ENCODE measurements at places on chromosomes 12 and 14.
A peak's percentile ranks its signal among the peaks of the same experiment; 100 is the strongest.

- DNase-seq, result no peak
These were observed 287.3 kb downstream of the NAV3 start for GRCh38 chr12:78118036-78118435.

DNA sequence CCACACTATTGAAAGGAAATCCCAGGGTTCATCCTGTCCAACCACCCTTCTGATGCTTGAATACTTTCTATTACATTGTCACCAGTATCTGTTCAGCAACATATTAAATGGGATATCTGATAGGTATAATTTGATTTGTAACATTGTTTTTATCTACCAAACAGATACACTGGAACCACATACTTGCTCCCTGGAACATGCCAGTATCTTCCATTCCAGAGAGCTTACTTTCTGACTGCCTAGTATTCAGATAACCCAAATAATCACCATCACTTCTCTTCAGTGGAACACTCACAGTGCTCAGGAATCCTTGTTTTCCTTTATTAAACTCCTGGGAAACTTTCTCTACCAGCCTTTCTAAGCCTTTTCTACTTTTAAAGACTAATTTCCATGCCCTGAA, 19.3 kb downstream of the LRP6 start:
- no peak for DNase-seq

DNA sequence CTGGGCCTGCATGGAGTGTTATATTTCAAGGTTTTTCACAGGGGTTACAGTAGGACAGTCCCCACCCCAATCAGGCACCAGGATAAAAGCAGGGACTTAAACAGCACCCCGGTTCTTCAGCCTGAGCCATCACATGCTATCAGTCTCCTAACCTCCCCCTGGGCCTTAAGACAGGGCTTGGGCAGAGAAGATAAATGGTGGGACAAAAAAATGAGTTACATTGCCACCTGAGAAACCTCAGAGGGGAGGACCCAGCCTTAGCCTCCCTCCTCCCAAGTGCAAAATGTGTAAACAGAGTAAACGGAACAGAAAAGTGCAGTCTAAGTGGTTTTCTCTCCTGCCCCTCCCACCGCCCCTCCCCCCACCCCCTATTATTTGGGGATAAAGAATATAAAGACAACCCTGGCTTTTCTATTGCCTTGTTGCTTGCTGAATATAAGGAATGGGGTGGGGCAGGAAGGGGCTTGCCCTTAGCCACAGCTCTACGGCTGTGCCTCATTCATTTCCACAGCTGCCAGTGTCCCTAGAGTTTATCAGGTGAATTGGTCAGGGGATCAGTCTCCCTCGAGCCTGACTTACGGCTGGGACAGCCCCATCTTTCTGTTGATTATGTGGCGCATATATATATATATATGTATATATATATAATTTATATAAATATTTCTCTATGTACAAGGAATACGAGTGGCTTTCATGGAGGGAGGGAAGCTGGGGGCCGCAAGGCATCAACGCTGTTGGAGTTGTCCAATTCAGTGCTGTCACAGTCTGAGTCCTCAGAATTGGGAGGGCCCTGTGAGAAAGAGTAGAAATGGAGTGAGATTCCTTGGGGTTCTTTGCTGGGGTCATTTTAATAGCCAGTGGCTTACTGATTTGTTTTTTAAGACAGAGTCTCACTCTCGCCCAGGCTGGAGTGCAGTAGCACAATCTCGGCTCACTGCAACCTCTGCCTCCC, 18.5 kb downstream of the MAP3K12 start:
- DNase-seq, result no peak

- peak; percentile 36 for DNase-seq
These were observed 102.0 kb downstream of the EGLN3 start for GRCh38 chr14:33848706-33849454.

DNA sequence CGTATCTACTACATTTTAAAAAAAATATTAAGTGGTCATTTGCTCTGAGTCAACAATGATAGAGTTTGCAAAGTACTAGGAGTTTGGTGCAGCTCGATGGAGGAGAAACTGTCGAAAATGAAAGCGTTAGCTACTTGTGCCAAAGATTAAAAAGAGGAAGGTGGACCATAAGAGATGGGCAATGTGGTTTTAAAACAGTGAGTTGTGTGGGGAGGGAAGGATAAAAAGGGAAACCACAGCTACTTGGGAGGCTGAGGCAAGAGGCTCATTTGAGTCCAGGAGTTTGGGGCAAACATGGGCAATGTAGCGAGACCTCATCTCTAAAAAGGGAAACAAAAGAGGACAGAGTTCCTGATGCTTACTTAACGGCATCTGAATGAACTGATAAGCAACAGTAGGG, 18.2 kb upstream of the STRAP start:
- DNase-seq, result no peak

GRCh38 chr12:19382111-19382526, 57.2 kb upstream of the AEBP2 start:
- DNase-seq, result no peak

- no peak for DNase-seq
These were observed 134.1 kb downstream of the TPH2 start for GRCh38 chr12:72072592-72073212.

DNA sequence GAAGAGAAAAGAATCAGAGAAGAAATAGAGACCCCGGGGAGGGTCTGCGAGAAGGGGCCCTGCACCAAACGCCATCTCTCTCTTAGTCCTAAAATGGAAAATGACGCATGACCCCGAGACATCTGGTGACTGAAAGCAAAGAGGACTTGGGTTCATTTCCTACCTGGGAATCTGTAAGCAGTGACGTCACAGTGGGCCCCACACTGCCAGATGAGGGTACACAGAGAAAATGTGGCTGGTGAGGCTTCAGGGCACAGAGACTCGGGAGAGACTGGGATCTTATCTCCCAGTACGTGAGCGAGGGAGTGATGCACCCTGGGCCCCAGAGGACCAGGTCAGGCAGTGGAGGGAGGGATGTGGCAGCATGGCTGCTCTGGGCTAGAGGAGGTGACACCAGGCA, 288.1 kb upstream of the SFSWAP start:
- DNase-seq, result no peak

DNA sequence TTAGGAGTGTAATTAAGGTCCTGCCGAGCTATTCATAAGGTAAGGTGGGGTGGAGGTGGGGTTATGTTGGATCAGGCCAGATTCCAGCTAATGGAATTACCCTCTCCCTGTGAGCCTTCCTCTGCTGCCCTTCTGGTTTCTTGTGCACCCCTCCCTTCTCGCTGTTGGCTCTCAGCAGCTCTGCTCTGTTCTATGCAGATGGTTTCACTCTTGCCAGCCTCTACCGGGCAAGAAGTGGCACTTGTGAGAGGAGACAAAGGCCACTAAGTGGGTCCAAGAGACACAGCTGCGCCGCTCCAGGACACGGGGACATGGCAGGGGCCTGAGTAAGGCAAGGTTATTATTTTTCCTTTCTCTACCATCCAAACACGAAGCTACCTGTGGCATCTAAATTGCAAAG, 334.4 kb downstream of the EMP1 start:
- no peak for DNase-seq

GRCh38 chr12:56724701-56724971, 463 bp downstream of the NACA start:
- DNase-seq, result no peak

DNA sequence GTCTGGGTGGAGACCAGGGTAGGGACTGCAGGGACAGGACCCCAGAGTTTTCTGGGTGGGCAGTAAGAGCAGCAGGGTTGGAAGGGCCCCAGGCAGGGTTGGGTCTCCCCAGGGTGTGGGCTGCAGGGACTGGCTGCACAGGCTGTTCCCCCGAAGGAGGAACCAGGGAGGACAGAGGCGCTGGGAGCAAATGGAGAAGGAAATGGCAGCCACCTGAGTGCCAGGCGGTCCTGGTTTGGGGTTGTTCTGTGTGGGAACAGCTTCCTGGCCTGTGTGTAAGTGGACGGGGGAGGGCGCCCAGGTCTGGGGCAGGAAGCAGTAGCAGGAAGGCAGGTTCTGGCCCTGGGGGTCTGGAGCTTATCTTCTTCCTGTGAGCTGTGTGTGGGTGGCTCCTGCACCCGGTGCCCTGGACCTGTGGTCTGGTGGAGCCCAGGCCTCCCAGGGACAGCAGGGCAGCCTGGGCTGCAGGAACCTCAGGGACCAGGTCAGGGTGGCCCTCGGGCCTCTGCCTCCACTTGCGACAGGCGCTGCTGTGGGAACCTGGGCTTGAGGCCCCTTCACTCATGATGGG, 372.8 kb downstream of the TMEM121 start:
- DNase-seq, result no peak

DNA sequence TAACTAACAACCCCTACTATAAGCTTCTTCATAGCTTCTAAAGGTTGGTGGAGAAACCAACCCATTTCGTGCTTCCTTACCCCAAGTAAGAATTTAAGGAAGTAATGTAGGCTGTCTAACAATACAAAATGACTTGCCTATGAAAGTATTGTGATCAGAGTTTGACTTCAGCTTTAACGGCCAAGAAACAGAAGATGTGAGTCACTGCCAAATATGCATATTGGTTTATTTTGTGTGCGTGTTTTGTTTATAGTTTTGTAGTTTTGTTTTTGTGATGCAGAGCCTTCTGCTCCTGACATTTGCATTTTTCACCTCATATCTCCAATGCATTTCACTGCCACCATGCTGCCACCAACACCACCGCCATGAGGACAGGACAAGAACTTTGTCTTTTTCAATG, 146.0 kb downstream of the FBXL14 start:
- DNase-seq, result no peak

GRCh38 chr12:120980800-120981368, 2.5 kb downstream of the HNF1A start:
- DNase-seq, result no peak

DNA sequence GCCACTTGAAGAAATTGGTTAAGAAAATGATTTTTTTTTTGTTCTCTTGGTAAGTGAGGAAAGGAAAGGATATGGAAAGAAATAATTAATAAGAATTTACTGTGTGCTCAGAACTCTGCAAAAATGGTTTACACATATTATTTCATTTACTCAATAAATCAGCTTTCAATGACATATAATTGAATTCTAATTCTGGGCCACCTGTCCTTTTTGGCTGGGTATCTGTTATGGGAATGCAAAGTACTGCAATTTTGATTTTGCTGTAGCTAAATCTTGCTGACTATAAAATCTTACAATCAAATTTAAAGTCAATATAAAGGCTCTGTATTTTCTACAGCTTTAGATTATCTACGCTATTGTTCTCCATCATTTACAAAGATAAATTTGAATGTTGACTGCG, 147.1 kb downstream of the GRIP1 start:
- no peak for DNase-seq

DNA sequence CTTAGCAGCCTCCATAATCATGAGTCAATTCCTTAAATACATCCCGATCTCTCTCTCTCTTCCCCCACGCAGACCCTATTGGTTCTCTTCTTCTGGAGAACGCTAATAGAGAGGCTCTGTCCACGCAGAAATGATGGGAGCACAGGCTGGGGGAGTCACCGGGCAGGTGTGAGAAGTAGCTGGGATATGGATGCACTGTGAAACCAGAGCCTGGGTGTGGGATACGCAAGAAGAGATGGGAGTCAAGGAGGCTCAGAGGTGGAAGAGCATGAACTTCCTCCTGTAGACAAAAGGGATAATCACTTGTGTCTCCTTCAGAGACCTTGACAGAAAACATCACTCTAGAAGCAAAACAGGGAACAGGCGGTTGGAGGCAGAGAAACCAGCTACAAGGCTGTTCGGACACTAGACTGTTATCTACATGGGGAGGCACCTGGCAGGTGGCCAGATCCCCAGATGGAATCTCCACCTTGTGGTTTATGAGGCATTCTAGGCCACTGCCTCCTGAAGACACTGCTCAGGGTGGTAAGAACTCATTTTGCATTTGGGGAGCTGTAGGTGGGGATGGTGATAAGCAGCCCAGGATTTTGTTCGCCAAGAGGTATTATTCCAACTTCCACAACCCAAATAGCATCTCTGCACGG, 7.2 kb upstream of the SELPLG start:
- no peak for DNase-seq

DNA sequence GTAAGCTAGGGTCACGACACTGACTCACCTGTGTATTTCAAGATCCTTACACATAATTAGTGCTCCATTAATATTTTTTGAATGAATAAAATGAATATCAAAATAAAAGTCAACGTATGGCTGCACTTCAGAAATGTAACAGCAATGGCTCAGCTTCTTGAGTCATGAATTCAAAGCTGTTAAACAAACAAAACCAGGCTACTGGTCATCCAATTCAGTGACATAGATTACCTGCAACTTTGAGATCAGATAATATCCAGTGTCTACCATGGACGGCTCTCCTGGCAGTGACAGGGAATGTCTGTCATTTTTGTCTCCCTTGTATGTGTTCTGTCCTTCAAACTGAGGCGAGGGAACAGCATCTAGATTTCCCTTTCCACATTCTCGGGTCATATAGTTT, 225.6 kb downstream of the EFCAB11 start:
- DNase-seq, result no peak

DNA sequence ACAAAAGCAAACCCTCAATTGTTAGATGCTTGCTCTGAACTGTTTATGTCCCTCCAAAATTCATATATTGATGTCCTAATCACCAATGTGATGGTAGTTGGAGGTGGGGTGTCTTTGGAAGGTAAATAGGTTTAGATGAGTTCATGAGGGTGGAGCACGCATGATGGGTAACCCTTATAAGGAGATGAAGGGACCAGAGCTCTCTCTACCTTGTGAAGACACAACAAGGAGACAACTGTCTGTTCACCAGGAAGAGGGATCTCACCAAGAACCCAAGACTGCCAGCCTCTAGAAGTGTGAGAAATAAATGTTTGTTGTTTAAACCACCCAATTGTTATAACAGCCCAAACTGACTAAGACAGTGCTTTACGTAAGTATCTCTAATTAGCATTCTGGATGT, 27.0 kb downstream of the DHRS2 start:
- DNase-seq, result no peak

- no peak for DNase-seq
These were observed 718 bp downstream of the CCDC92 start for GRCh38 chr12:123971770-123972456.

DNA sequence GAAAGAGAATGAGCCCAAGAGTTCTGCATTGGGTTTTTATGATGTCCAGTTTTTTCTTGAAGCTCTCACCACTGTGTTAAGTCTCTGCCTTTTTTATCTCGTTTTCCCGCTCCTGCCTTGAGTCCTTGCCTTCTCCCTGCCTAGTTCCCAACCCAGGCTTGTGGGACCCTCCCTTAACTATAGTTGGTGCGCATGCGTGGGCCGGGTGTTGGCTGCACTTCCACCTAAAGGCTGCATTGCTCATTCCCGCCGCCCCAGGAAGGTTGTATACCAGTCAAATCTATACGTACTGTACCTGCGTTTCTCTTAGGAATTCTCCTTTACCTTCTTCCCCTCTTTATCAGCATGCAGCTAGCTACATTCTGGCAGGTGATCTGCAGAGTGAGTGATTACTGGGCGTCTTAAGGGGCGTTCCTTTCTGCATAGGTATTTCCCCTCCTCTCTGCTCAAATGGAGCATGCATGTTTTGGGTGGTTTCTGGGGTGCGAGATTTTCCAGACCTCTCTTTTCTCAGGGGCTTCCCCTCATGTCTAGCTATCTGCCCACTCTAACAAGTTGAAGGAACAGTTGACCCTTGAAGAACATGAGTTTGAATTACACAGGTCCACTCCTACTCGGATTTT, 6.6 kb upstream of the REP15 start:
- no peak for DNase-seq
